ENCODE measurements at places on chromosomes 12 and 14. TPM values are rescaled to one million over a fixed set of nuclear protein-coding genes. Genes with fewer than 3 reads are reported as not detected.

DNA sequence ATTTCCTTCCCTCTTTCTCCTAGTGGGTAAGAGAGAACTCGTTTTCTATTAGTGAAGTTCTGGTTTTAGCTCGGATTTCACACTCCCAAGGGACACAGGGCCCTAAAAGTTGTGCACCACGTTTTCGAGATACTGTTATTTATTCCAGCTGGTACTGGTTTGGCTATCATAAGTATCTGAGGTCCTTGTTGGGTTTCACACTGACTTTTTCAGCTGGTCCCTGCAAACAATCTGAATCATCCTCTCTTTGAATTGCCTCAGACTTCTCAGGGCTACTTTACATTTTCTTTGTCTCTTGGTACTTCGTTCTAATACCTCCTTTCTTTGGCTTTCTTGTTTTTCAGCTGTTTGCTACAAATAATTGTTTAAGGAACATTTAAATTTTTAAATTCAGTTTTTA lies 75.7 kb downstream of the SCN8A start:
- H3K4me1 ChIP-seq: no peaks in the 10 kb centered on the region
- H3K4me3 ChIP-seq: no peak overlapping the region
- no peaks in the 10 kb centered on the region for H3K36me3 ChIP-seq
- H3K27me3 ChIP-seq: no peaks in the 10 kb centered on the region
- DNase-seq: no peak

DNA sequence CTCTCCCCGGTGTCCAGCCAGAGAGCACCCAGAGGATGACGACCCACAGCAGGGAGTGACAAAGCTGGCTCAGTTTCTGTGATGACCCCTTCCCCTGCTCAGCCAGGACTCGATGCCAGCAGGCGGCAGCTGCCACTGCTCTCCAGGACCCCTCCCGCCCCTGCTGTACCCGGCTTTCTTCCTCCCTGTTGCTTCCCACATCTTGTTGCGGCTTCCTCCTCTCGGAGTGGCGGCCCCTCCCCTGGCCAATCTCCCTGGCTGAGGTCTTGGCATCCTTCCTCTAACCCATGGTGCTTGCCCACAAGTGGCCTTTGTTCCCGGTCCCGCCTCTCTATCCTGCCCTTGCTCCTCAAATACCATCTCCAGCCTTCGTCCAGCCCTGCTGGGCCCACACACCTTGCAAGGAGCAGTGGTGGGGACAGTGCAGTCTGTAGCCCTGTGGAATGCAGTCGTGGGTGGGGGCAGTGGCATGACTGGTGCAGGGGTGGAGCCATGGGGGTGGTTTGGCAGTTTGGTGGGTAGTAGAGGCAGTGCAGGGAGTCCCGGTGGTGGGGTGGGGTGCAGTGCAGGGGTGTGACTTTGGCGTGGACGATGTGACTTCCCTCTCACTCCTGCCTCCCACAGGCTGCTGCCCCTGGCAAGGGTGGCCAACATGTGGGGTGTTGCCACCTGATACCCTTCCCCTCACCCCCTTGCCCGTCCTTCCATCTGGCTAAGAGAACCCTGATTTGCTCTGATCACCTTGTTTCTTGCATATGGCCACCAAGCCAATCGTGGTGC lies 16.3 kb upstream of the BEGAIN start:
- H3K27me3 ChIP-seq: peaks cover 34% of the 10 kb centered on the region
- peaks cover 7% of the 10 kb centered on the region for H3K4me1 ChIP-seq
- no peaks in the 10 kb centered on the region for H3K36me3 ChIP-seq
- no peak overlapping the region for H3K27ac ChIP-seq
- no peak for DNase-seq

- DNase-seq: no peak
- no peak overlapping the region for H3K27ac ChIP-seq
- no peak overlapping the region for H3K4me3 ChIP-seq
Measured at GRCh38 chr14:66496188-66496807, 10.1 kb downstream of the CCDC196 start.

GRCh38 chr12:92041742-92042141 lies 103.9 kb downstream of the BTG1 start:
- no peaks in the 10 kb centered on the region for H3K27me3 ChIP-seq
- no peak for DNase-seq
- H3K36me3 ChIP-seq: no peaks in the 10 kb centered on the region
- H3K4me1 ChIP-seq: no peaks in the 10 kb centered on the region

The PTPRQ gene
- total RNA-seq: not detected

The SIX1 gene
- 0.49 TPM for total RNA-seq

The CLEC14A gene
- not detected for total RNA-seq

GRCh38 chr12:59320112-59320511 lies 275.7 kb upstream of the SLC16A7 start:
- no peak overlapping the region for H3K4me3 ChIP-seq
- DNase-seq: no peak
- H3K36me3 ChIP-seq: no peaks in the 10 kb centered on the region
- no peaks in the 10 kb centered on the region for H3K4me1 ChIP-seq

- no peaks in the 10 kb centered on the region for H3K4me1 ChIP-seq
- DNase-seq: no peak
- no peaks in the 10 kb centered on the region for H3K27me3 ChIP-seq
- no peaks in the 10 kb centered on the region for H3K36me3 ChIP-seq
Measured at GRCh38 chr12:29640589-29641345, 143.0 kb downstream of the TMTC1 start.

- no peaks in the 10 kb centered on the region for H3K4me1 ChIP-seq
- H3K27ac ChIP-seq: no peak overlapping the region
- no peaks in the 10 kb centered on the region for H3K27me3 ChIP-seq
- H3K4me3 ChIP-seq: no peak overlapping the region
- H3K36me3 ChIP-seq: no peaks in the 10 kb centered on the region
Measured at GRCh38 chr14:58839233-58839632, 201.5 kb downstream of the DACT1 start.

The ASPG gene
- total RNA-seq: not detected

The NGB gene
- not detected for total RNA-seq

The NOXRED1 gene
- 0.18 TPM for total RNA-seq

DNA sequence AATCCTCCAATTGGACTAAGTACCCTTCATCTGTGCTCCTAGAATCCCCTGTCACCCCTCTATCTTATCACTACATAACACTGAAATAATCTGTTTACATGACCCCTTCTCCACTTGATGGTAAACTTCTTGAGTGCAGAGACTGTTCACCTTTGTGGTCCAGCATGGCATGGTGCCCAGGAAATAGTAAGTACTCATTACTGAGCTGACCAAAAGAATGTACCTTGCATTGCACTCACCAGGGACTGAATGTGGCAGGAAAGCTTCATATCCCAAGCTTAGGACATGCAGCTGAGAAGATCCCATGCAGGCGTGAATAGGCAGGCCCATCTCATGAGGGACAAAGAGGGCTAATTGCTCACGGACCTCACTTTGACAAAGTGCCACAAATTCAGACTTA lies 1.4 kb upstream of the GARIN2 start:
- H3K36me3 ChIP-seq: no peaks in the 10 kb centered on the region
- no peaks in the 10 kb centered on the region for H3K27me3 ChIP-seq
- no peaks in the 10 kb centered on the region for H3K4me1 ChIP-seq
- H3K4me3 ChIP-seq: no peak overlapping the region
- no peak for DNase-seq

The TRIM9 gene
- total RNA-seq: 0.09 TPM

DNA sequence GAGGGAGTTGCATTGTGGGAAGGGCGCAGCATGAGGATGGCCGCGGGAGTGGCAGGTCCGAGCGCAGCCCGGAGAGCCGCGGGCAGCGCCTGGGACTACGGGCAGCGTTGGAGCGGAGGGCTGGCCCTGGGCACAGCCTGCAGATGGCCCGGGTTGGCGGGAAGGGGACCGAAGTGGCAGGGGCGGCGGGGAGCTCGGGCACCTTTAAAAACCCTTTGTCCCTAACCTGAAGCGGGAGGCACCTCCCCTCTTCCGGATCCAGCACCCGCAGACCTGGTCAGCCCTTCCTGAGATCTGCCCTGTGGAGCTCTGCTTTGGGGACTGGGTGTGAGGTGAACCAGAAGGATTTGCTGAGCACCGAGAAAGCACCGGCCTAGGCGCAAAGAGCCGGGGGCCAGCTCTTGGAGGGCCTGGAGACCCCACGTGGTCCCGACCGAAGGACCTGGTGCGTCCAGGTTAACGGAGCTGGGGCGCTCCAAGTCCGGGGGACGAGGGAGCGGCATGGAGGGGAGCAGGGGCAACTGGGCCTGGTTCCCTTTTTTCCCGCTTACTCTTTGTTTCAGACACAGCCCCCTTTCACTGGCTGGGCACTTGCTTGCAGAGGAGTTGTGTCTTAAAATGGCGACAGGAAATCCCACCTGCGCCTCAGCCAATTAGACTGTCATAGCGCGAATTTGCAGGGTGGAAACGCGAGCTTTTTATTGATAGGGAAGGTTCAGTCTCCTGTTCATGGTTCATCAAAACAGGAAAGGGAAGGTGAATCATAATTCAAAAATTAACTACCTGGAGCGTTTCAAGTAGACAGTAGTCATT lies 792 bp upstream of the SLC38A1 start:
- H3K27me3 ChIP-seq: no peaks in the 10 kb centered on the region
- H3K27ac ChIP-seq: peak overlapping the region; percentile 96
- H3K4me1 ChIP-seq: peaks cover 13% of the 10 kb centered on the region

DNA sequence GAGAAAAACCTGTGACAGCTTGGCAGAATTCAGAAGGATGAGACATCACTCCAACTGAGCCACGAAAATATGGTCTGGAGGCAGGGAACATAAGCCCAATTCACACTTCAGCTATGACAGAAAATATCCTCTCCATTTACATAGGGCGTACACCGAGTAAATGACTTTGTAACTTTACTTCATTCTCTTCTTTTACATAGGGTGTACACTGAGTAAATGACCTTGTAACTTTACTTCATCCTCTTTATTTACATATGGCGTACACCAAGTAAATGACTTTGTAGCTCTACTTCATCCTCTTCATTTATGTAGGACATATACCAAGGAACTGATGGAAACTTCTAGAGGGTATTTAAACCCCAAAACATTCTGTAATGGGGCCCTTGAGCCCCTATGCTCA lies 14.1 kb upstream of the MAPKAPK5 start:
- no peak for DNase-seq
- H3K27me3 ChIP-seq: no peaks in the 10 kb centered on the region
- H3K4me1 ChIP-seq: no peaks in the 10 kb centered on the region
